HCT116 (cell line): ENCODE measurements at places on chromosomes 7 and 10. TPM values are rescaled to one million over a fixed set of nuclear protein-coding genes. Genes with fewer than 3 reads are reported as not detected.

SPDYE16 gene
- not detected for total RNA-seq

CHST3 gene
- total RNA-seq, result 10.6 TPM

- H3K27me3 ChIP-seq, result no peaks in the 10 kb centered on the region
- H3K4me3 ChIP-seq, result no peak overlapping the region
- no peaks in the 10 kb centered on the region for H3K36me3 ChIP-seq
- no peak overlapping the region for H3K27ac ChIP-seq
- no peaks in the 10 kb centered on the region for H3K4me1 ChIP-seq
Observed at GRCh38 chr7:41694495-41694894, 8.4 kb downstream of the INHBA start.

GIMAP4 gene
- total RNA-seq, result 0.49 TPM

- H3K4me1 ChIP-seq, result peaks cover 25% of the 10 kb centered on the region
- no peaks in the 10 kb centered on the region for H3K36me3 ChIP-seq
- no peak for DNase-seq
- no peak overlapping the region for H3K27ac ChIP-seq
- H3K27me3 ChIP-seq, result no peaks in the 10 kb centered on the region
Observed at GRCh38 chr10:24947304-24948097, 4.9 kb downstream of the PRTFDC1 start.

GRCh38 chr7:155204744-155205367 is 92.8 kb upstream of the INSIG1 start:
- DNase-seq, result no peak
- peak overlapping the region; percentile 59 for H3K27ac ChIP-seq
- H3K27me3 ChIP-seq, result no peaks in the 10 kb centered on the region
- no peaks in the 10 kb centered on the region for H3K36me3 ChIP-seq
- no peak overlapping the region for H3K4me3 ChIP-seq
- peaks cover 20% of the 10 kb centered on the region for H3K4me1 ChIP-seq

NDUFB8 gene
- total RNA-seq, result 243 TPM

DNA sequence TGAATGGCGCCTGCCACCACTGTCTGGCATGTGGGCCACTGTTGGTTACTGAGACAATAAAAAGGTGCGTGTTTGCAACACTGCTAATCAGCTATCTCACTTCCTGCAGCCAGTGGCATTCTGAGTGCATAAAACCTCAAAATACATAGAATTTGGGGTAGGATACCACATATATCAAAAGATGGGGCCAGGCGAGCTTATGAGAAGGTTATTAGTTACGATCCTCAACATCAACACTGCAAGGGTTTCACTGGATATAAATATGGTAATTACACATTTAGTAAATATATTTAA is 200.2 kb downstream of the WDR37 start:
- DNase-seq, result no peak
- H3K4me1 ChIP-seq, result no peaks in the 10 kb centered on the region
- peaks cover 46% of the 10 kb centered on the region for H3K27me3 ChIP-seq
- no peak overlapping the region for H3K4me3 ChIP-seq

ALOX5 gene
- 6.1 TPM for total RNA-seq

- H3K4me1 ChIP-seq, result peaks cover 8% of the 10 kb centered on the region
- DNase-seq, result no peak
- no peaks in the 10 kb centered on the region for H3K27me3 ChIP-seq
- H3K27ac ChIP-seq, result no peak overlapping the region
- no peaks in the 10 kb centered on the region for H3K36me3 ChIP-seq
- H3K4me3 ChIP-seq, result no peak overlapping the region
Observed at GRCh38 chr7:27953777-27954176, 213.8 kb downstream of the TAX1BP1 start.

- no peaks in the 10 kb centered on the region for H3K27me3 ChIP-seq
- DNase-seq, result no peak
- no peaks in the 10 kb centered on the region for H3K36me3 ChIP-seq
- no peaks in the 10 kb centered on the region for H3K4me1 ChIP-seq
- H3K27ac ChIP-seq, result no peak overlapping the region
- H3K4me3 ChIP-seq, result no peak overlapping the region
Observed at GRCh38 chr7:134184767-134185166, 57.6 kb downstream of the LRGUK start.

TEX47 gene
- total RNA-seq, result not detected

- H3K4me3 ChIP-seq, result no peak overlapping the region
- no peaks in the 10 kb centered on the region for H3K36me3 ChIP-seq
- H3K27ac ChIP-seq, result no peak overlapping the region
- DNase-seq, result no peak
Observed at GRCh38 chr10:16866541-16867275, 49.5 kb upstream of the RSU1 start.

GRCh38 chr10:78299851-78300468 is 266.3 kb downstream of the RPS24 start:
- no peaks in the 10 kb centered on the region for H3K36me3 ChIP-seq
- no peaks in the 10 kb centered on the region for H3K27me3 ChIP-seq
- H3K4me1 ChIP-seq, result peaks cover 19% of the 10 kb centered on the region
- H3K27ac ChIP-seq, result no peak overlapping the region

GRCh38 chr10:125169915-125170314 is 9.6 kb upstream of the CTBP2 start:
- no peak for DNase-seq
- no peaks in the 10 kb centered on the region for H3K4me1 ChIP-seq
- no peaks in the 10 kb centered on the region for H3K36me3 ChIP-seq
- no peak overlapping the region for H3K4me3 ChIP-seq

DNA sequence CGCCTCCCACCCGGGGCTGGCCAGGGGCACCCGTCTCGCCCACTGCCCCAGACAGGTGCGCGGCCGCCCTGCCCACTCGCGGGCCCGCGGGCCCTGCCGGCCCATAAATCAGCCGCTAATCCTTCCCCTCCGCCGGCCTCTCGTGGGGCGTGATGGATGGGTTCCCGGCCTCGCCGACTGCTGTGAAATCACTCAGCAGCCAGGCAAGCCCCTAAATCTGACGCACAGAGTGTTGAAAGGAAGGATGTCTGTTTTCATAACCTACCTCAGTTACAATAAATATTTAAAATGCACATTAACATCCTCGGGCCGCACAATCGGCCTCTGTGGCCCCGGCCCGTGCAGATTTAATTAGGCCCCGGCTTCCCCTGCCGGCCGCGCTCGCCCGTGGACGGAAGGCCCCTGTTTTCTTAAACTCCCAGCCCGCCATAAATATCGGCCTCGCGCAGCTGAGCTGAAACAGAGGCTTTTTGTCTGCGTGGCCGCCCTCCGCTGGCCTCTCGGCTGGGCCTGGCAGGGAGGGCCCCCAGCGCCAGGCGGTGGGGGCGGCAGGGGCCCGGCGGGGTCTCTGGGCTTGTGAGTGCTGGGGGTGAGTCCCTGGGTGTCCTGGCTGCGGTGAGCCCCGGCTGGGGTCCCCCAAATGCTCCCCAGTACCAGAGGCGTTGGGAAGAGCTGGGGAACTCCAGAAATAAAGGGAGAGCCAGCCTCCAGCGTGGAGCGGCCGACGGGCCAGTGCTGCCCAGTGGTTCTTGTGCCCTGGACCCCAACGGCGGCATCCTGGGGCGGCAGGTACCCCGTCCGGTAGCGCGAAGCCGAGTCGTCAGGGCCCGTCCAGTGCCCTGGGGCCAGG is 90.7 kb downstream of the UNCX start:
- no peaks in the 10 kb centered on the region for H3K4me1 ChIP-seq
- H3K27ac ChIP-seq, result no peak overlapping the region

GRCh38 chr7:81053623-81054022 is 134.8 kb upstream of the SEMA3C start:
- DNase-seq, result no peak
- no peaks in the 10 kb centered on the region for H3K4me1 ChIP-seq
- no peak overlapping the region for H3K4me3 ChIP-seq
- no peaks in the 10 kb centered on the region for H3K36me3 ChIP-seq
- no peaks in the 10 kb centered on the region for H3K27me3 ChIP-seq

DNA sequence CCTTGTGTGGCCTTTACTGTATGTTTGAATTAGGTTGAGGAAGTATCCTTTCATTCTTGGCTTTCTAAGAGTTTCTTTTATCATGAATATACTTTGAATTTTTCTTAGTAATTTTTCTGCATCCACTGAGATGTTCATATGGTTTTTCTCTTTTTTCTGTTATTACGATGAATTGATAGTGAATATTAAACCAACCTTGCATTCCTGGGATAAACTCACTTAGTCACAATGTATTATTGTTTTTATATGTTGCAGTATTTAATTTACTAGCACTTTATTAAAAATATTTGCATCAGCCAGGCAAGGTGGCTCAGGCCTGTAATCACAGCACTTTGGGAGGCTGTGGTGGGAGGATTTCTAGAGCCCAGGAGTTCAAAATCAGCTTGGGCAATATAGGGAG is 15.3 kb upstream of the RBM33 start:
- no peaks in the 10 kb centered on the region for H3K4me1 ChIP-seq
- H3K36me3 ChIP-seq, result no peaks in the 10 kb centered on the region; the same call in 1 of the 2 replicates
- no peak overlapping the region for H3K27ac ChIP-seq
- H3K4me3 ChIP-seq, result no peak overlapping the region

DNA sequence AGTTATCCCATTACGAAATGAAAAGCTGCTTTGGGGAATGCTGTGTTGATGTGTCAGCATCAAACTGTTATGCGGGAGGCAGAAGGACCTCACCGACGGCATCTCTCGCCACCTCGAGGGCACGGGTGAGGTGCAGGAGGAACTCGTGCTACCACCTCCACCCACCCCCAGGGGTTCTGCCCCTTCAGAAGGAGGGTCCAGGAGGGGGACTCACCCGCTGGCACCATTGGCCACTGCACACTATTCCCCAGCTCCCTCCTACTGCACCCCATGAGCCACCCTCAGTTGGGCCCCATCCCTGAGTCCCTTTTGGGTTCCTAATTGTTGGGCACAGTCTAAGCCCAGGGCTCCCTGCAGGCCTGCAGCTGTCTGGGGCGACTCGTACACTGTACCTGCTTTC is 236.6 kb downstream of the PTPRN2 start:
- H3K4me3 ChIP-seq, result no peak overlapping the region
- no peaks in the 10 kb centered on the region for H3K36me3 ChIP-seq
- H3K27me3 ChIP-seq, result no peaks in the 10 kb centered on the region

MMD2 gene
- not detected for total RNA-seq

IMPDH1 gene
- total RNA-seq, result 98.2 TPM

ADCK2 gene
- 16.9 TPM for total RNA-seq

DNA sequence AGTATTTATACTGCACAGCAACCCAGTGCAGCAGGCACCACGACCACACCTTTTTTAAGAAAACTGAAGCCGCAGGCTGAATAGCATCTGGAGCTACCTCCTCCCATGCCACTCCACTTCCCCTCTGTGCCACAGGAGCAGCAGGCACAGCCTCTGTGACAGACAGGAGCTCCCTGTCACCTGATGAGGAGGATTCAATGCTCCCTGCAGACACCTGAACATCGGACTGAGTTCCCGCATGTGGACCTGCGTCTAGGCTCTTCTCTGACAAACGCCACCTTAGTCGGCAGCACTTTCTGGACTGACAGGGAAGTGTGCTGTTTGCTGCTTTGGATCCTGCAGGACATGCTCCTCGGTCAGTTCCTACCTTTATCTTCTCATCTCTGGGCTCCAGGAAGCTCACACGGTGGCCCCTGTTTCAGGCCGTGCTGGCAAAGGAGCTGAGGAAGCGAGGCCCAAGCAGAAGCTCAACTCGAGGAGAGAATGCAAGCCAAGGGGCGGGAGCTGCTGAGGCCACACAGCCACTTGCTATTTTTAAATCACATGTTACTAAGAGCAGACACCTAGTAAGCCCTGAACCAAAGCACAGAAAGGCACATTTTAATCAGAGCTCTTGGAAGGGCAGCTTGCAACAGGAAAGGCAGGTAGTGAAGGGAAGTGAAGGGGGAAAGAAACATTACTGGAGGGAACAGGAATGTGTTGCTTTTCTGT is 56.6 kb downstream of the VOPP1 start:
- no peak for DNase-seq
- H3K4me1 ChIP-seq, result no peaks in the 10 kb centered on the region
- H3K36me3 ChIP-seq, result peaks cover 3% of the 10 kb centered on the region; the same call in 1 of the 2 replicates
- no peaks in the 10 kb centered on the region for H3K27me3 ChIP-seq
- H3K4me3 ChIP-seq, result no peak overlapping the region

FOXI2 gene
- total RNA-seq, result not detected

DNA sequence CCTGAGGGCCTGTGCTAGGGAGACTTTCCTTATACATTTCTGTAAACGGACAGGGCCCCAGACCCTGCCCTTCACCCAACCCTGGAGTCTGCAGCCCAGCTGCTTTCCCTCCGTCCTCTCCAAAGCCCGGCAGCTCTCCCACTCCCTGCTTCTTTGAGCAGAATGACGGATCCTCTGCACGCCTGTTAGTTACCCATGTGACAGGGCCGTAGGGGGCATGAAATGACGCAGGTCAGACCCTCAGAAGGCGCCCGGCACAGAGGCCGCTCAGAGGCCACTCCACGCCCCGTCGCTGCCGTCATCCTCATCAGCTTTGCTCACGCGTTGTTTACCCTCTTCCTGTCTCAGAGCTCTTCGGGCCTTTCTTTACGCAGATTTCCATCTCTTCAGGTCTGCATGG is 60.2 kb upstream of the MKRN1 start:
- no peaks in the 10 kb centered on the region for H3K27me3 ChIP-seq

PRKG1 gene
- 1.4 TPM for total RNA-seq

DNA sequence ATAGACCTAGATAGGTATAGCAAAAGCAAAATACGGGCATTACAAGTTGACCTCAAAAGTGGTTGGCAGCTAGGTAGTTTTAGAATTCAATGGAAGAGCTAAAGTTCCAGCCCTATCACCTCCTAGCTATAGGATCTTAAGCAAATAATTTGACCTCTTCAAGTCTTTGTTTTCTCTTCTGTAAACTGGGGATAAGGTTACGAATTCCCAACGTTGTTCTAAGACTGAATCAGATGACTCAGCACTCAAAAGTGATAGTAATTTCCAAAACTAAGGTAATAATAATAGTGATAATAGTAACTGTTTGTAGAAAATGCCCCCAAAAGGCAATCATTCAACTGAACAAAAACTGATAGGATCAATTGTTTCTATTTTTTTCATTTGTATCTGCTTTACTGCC is 445.2 kb downstream of the KCNMA1 start:
- peaks cover 89% of the 10 kb centered on the region for H3K27me3 ChIP-seq
- H3K27ac ChIP-seq, result no peak overlapping the region
- H3K36me3 ChIP-seq, result no peaks in the 10 kb centered on the region
- no peak for DNase-seq
- H3K4me1 ChIP-seq, result no peaks in the 10 kb centered on the region

DNA sequence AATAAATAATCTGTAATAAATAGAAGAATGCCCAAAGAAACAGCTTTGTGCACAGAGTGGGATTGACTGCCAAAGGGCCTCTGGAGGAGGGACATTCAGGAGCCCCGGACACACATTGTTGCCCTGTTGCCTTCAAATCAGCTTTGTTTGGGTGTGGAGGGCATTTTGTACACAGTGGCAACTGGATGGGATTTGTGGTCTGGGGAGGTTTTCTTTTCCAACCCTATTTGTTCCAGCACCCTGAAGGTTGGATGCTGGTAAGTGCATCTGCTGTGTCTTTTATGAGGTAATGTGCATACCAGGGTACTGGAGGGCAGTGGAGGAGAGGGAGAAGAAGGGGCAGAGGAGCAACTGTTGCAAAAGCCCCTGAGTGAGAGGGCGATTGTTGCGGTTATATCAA is 6.3 kb downstream of the LRMDA start:
- H3K36me3 ChIP-seq, result no peaks in the 10 kb centered on the region
- DNase-seq, result no peak
- no peaks in the 10 kb centered on the region for H3K27me3 ChIP-seq
- H3K27ac ChIP-seq, result no peak overlapping the region
